NCI-H345 (cell line): ENCODE measurements at places on chromosomes 11 and 22.
A peak's percentile ranks its signal among the peaks of the same experiment; 100 is the strongest.

- no peak for DNase-seq
Measured at GRCh38 chr11:132744771-132745170, 787.5 kb downstream of the OPCML start.

GRCh38 chr22:33737662-33738061 is 182.6 kb downstream of the LARGE1 start:
- DNase-seq = no peak

GRCh38 chr11:17932472-17932871 is 80.4 kb downstream of the SERGEF start:
- no peak for DNase-seq

GRCh38 chr11:93288767-93289166 is 41.8 kb upstream of the DEUP1 start:
- DNase-seq = no peak

GRCh38 chr11:87144252-87144651 is 106.5 kb downstream of the TMEM135 start:
- DNase-seq = peak; percentile 55

DNA sequence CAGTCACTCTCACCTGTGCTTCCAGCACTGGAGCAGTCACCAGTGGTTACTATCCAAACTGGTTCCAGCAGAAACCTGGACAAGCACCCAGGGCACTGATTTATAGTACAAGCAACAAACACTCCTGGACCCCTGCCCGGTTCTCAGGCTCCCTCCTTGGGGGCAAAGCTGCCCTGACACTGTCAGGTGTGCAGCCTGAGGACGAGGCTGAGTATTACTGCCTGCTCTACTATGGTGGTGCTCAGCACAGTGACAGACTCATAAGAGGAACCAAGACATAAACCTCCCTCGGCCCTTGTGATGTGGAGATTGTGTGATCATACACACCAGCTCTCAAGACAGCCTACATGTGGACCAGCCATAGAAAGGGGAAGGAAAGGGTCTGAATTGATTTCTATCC is 113.3 kb downstream of the ZNF280B start:
- DNase-seq = no peak

GRCh38 chr11:92846491-92847125 is 122.8 kb upstream of the MTNR1B start:
- DNase-seq = no peak

- DNase-seq = no peak
Measured at GRCh38 chr11:117181586-117182550, 3.3 kb downstream of the SIDT2 start.

- no peak for DNase-seq
Measured at GRCh38 chr11:32184723-32185376, 94.0 kb downstream of the RCN1 start.

- no peak for DNase-seq
Measured at GRCh38 chr22:20102203-20102780, 13.6 kb upstream of the RANBP1 start.
